ENCODE measurements at places on chromosomes 11 and 22.

- no peak for DNase-seq
Measured at GRCh38 chr11:46528445-46529094, 65.3 kb downstream of the AMBRA1 start.

DNA sequence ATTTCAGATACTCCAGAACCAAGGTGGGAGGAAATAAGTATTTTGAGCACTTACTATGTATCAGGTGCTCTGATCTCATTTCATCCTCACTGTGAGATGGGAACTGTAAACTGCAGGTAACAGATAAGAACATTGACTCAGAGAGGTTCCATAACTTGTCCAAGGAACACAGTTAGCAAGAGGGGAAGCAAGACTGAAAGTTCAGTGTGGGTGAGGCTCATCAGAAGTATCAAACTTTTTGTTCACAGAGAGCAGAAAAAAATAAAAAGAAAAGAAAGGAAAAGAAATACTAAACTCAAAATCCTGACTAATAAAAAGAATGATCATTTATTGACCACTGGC lies 37.1 kb downstream of the RAB30 start:
- no peak for DNase-seq

DNA sequence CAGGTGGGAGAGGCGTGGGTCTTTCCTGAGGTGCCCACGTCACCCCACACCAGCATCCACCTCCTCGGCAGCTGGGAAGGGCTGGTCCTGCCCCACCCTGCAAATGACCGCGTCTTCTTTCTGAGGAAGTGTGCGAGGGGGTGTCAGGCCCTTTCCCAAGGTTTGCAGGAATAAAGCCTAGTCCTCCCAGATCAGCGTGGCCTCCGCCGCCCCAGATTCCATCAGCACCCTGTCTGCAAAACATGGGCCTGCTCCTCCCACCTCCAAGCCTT lies 14.4 kb upstream of the SLC39A13 start:
- DNase-seq, result peak; percentile 52

DNA sequence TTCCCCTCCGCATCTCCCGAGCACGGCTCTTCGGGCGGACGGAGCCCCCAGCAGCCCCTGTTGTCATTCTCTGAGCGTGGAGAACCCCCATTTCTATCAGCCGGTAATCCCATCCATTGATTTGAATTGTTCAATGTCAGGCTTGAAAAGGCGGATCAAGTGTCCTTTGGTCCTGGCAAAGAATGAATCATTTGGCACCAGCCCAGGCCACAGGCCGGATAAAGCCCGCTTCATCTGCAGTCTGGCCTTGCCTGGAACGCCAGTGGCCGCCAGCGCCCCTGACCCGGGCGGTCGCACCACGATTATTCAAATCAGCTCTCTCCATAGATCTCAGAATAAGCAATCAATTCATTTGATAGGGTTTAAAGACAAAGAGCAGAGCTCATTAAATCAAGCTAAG lies 188.9 kb downstream of the BRD1 start:
- DNase-seq, result no peak

DNA sequence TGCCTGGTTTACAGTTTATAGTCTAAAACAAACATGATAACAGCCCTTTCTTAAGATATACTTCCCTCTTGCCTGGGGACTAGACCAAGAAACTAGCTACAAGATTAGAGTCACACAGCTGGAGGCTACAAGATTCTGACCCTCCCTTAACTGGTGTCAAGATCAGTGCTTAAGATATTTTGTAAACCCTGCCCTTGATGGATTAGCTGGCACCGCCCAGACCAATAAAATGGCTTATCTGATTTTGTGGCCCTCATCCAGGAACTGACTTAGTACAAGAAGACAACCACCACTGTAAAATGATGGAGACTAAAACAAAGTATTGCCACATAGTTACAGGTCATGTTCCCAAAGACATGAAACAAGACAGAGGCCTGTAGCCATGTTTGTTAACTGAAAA lies 53.4 kb downstream of the FAM181B start:
- no peak for DNase-seq

DNA sequence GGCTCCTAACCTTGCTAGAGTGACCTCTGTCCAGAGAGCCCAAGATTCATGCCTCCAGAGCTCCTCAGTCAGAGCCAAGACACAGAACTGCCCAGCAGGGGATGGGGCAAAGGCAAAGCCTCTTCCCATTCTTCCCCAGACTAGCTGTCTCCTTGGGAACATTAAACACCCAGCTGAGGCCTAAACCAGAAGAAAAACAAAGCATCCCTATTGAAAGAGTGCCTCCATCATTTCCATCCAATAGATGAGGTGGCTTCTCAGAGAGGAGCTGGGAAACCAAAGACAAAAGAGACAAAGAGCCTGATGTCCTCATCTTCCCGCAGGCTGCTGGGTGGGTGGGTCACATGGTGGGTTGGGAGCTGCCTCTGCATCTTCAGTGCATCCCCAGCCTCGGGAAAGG lies 37.4 kb downstream of the COMMD9 start:
- no peak for DNase-seq

GRCh38 chr11:119483341-119483880 lies 60.4 kb upstream of the THY1 start:
- DNase-seq, result no peak

DNA sequence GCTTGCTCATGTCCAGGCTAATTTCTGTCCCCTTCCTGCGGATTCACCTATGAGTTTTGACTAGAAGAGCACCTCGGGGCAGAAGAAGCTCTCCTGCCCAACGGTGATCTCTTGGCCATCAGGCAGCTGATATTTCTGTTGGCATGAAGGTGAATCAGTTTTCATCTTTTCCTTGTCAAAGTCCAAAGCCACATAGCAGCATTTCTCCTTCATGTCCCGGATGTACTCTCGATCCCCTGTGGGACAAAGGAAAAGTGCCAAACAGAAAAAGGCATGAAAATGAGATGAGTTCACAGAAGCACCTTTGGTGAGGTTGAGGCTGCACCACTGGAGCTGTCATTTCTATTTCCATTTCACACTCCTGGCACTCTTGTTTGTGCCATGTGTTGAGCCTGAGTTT lies 56.8 kb downstream of the DHCR7 start:
- DNase-seq, result no peak

GRCh38 chr11:75946531-75947530 lies 131.8 kb downstream of the UVRAG start:
- DNase-seq, result peak; percentile 26

GRCh38 chr11:116837231-116838091 lies at the start of gene APOA1:
Gene APOA1, minus strand, starts transcription at chr11:116837622. Its CDS starts 235 bp downstream, at chr11:116837387.
- DNase-seq, result no peak
